Kidney (tissue), 22 donors: ENCODE measurements at places on chromosomes 3 and 15. TPM values are rescaled to one million over a fixed set of nuclear protein-coding genes. Genes with fewer than 3 reads are reported as not detected.

The SLC4A7 gene
- 47.5 TPM for total RNA-seq

The CP gene
- 72.1 TPM for total RNA-seq

- no peak overlapping the region for H3K4me3 ChIP-seq
- no peaks in the 10 kb centered on the region for H3K4me1 ChIP-seq
- no peaks in the 10 kb centered on the region for H3K36me3 ChIP-seq
- no peaks in the 10 kb centered on the region for H3K27me3 ChIP-seq
- H3K27ac ChIP-seq, result no peak overlapping the region
- no peak for DNase-seq
These were observed 41.2 kb upstream of the ADAMTS9 start for GRCh38 chr3:64728994-64729393.

The EIF1B gene
- 48.3 TPM for total RNA-seq
